ENCODE measurements at places on chromosomes 1 and 21.

GRCh38 chr1:50917138-50918137, 42.6 kb downstream of the FAF1 start:
- DNase-seq: no peak

- no peak for DNase-seq
Observed at GRCh38 chr21:42696501-42697040, 43.1 kb downstream of the PDE9A start.

DNA sequence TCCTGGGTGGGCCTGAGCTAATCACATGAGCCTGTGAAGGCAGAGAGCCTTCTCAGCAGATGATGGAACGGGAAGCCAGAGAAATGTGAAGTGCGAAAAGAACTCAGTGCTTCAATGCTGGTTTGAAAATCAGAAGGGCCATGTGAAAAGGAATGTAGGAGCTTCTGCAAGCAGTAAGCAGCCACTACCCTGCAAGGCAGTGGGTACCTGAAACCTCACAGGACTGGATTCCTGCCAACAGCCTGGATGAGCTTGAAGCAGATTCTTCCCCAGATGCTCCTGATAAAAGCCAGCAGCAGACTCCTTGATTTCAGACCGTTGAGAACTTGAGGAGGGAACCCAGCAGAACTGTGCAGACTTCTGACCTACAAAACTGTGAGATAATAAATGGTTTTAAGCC, 158.6 kb downstream of the SYT2 start:
- DNase-seq: no peak

GRCh38 chr1:60504206-60504840, 430.8 kb upstream of the C1orf87 start:
- DNase-seq: no peak

DNA sequence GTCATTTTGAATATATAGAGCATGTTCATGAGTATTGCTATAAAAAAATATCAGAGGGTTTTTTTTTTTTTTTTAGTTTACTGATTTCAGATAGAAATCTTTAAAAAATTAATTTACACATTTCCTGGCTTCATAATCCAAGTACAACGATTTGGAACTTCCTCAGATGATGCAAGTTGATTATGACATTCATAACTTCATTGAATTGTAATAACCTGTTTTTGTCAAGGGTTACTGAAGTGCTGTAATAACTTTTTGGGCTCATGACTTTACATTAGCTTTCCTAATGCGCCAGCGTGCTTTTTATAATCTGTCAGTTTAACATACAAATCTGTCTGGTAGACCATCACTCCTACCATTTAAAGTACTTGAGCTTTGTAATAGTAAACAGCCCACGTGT, 81.3 kb downstream of the SASS6 start:
- no peak for DNase-seq

DNA sequence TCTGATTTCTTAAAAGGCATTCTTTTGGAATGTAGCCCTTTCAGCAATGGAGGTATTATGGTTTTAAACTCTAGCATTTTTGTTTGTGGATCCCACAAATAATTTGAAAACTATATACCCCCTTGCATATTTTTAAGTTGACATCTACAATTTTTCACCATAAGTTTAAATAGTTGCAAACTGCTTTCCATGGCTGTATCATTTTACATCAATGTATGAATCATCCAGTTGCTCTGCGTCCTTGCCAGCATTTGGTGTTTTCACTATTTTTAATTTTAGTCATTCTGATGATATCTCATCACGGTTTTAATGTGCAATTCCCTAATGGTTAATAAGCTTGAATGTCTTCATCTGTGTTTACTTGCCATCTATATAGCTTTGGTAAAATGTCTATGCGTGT, 20.7 kb downstream of the DIPK1A start:
- DNase-seq: no peak

DNA sequence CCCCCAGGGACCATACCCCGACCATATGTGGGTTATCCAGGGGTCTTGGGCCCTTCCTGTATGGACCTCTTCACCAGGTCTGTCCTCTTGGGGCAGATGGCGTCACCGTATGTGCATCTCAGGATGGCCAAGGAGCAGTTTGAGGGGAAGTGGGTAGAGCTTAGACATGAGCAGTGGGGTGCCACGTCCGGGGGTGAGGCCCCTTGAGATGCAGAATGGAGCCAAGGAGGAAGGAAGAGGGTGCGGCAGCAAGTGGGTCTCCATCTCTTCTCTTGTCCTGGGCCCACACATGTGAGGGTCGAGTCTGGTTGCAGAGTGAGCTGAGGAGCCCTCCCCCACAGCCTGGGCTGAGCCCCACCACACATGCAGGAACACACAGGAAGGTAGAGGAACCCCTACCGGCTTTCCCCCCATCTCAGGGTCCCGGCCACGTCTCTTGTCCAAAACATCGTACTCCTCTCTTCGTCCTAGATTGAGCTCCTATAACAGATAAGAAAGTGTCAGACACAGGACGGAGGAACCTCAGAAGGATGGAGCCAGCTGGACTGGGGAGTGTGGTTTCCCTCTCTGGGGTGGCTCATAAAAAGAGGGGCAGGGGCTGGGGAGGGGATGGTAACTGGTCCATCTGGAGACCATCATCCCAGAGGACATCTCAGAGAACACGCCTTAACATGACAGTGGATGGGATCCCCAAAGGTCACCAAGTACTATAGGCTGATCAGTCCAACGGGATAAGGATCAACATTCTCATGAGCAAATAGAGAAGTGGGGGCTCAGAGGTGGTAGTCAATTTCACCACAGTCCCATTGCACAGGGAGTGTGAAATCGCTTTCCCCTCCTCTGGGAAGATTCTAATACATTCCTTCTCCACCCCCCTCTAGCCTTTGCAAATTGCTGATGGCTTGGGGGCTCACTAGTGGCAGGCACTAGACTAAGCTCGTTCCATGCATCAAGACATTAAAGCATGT, 79.9 kb downstream of the CD247 start:
- no peak for DNase-seq

DNA sequence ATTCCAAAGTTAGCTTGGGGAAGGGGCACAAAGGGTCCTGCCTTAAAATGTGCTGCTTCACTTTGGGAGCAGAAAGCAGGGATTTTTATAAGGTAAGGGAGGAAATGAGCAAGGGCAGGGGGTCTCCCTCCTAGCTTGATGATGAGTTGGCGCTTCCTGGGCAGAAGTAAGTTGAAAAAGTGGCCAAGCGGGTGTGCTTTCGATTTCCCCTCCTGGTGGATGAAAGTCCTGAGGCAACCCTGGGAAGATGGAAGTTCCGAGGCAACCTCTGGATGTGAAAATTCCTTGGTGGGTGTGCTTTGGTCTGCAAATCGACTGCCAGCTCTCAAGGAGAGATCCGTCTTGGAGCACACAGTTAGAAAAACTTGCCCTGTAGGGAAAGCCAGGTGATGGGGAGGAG, 41.7 kb upstream of the CD2 start:
- DNase-seq: no peak

DNA sequence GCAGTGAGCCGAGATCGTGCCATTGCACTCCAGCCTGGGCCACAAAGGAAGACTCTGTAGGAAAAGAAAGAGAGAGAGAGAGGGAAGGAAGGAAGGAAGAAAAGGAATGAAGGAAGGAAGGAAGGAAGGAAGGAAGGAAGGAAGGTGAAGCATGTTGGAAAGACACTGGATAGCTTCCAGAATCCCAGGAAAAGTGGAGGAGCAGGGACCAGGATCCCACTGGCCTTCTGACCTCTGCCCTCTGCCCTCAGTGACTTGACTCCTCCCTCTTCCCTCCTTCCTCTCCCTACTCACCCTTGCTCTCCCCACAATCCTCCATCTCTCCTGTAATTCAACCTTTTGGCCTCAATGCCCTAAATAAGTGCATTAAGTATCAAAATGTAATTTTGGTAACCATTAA, 4.1 kb upstream of the UTS2 start:
- no peak for DNase-seq

GRCh38 chr21:9837946-9838737, 683.2 kb upstream of the TPTE start:
- no peak for DNase-seq

GRCh38 chr1:185627761-185628501, 106.3 kb upstream of the HMCN1 start:
- no peak for DNase-seq

DNA sequence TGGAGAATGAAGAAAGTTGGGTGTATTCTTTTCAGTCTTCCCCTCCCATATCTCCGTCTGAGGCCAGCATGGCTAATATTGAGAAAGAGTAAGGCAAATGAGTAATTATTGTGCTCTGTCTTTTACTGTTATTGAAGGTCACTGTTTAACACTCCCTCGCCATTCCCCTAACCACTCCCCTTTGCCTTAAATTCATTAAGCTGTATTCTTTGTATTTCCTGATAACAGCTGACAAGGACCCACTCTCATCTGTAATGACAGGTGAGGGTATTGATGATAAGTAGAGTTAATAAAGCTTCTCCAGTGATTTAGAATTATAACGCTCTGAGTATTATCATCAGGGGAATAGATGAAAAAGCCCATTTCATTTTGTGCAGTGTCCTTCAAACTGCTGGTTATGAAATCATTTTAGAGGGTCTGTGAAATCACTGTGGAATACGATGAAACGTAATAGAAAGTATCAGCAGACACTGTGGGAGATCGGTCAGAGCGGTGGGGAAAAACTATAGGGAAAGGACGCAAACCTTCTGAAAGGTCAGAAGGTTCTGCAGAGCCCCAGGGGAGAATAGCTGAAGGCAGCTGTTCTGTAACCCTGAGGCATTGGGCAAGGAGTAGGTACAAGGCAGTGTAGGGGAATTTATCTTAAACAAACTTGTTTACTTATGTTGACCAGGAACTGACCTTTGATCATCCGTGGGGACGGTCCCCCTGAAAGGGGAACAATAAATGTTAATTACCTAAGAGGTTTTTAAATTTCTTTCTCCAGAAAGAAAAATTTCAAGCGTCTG, 46.3 kb upstream of the CACYBP start:
- no peak for DNase-seq

DNA sequence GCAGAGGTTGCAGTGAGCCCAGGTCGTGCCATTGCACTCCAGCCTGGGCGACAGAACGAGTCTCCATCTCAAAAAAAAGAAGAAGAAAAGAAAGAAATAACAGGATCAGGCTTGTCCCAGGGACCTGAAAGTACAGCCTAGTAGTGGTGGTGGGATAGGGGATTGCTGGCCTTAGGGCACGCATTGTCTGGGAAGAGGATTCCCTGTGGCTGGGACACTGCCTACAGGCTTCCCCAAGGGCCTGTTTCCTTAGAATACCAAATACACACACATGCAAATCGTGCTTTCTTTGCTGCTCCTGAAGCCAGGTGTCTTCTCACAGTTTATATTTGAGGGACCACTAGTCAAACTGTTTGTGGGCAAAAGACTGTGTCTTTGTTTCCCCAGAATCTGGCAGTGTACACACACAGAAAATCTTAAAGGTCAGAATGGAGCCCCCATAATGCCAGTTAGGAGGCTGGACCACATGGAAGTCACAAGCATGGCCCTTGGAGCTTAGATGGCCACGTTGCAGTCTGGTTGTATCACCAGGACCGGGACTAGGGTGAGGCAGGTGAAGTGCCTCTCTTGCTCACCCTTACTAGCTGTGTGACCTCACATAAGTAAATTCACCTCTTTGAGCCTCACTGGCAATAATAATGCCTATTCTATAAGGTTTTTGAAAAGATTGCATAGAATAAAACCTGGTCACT, 12.7 kb upstream of the ASAP3 start:
- DNase-seq: no peak

GRCh38 chr1:1428174-1428573, 7.1 kb upstream of the ANKRD65 start:
- no peak for DNase-seq

DNA sequence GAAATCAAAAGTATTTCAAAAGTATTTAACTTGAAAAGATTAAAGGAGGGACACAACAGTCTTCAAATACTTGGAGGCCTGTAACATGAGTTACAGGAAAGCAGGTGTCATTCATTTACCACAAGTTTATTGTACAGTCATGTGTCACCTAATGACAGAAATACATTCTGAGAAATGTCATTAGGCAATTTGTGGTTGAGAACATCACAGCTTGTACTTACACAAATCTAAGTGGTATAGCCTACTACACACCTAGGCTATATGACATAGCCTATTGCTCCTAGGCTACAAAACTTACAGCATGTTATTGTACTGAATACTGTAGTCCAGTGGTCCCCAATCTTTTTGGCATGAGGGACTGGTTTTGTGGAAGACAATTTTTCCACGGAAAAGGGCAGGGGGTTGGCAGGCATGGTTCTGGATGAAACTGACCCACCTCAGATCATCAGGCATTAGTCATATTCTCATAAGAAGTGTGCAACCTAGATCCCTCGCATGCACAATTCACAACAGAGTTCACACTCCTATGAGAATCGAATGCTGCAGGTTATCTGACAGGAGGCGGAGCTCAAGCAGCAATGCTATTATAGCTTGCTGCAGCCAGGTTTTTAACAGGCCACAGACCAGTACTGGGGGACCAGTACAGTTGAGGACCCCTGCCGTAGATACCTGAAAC, 25.0 kb upstream of the PHTF1 start:
- no peak for DNase-seq

DNA sequence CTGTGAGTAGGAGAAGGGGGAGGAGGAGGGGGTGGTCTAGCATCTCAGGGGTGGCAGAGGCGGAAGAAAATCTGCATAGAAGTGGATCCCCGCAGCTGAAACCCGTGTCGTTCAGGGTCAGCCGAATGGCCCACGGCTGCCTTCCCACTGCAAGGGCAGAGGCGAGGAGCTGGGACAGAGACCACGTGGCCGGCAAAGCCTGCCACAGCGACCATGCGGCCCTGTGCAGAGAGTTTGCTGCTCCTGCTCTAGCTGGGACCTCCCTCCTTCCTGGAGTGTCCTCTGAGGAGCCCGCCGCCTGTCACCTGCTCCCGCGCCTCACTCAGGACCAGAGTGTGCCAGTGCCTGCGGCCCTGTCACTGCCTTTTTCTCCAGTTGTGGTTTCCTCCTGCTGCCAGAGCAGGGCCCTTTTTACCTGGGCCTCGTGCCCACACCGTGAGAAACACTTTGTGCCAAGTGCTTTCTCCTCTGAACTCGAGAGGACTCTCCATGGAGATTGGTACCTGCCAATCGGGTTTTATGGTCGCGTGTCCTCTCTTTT, 5.4 kb upstream of the TRPM2 start:
- no peak for DNase-seq

DNA sequence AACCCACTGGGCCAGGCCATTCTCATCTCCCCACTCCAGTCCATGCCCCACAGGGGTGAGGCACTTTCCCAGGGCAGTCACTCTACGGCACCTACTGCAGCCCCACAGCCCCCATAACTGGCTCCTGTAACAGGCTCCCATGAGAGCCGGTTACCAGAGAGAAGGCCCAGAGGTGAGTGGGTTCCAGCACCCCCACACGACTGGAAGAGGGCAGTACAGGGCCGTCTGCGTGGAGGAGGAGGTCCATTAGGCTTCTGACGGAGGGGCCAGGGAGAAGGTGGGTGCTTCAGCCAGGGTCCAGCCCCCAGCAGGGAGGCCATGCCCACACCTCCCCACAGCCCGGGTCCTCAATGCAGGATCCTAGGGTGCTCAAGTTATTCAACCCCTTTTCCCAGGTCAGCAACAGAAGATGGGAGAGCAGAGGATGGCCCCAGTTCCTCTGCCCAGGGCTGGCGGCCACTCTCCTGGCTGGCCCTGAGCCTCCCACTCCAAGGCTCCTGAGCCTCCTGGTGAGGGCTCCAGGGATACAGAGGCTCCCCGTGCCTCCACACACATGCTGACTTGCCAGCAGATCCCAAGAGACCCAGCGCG, 1.6 kb downstream of the ACAP3 start:
- DNase-seq: no peak
